ENCODE measurements at places on chromosomes 12 and 14.

DNA sequence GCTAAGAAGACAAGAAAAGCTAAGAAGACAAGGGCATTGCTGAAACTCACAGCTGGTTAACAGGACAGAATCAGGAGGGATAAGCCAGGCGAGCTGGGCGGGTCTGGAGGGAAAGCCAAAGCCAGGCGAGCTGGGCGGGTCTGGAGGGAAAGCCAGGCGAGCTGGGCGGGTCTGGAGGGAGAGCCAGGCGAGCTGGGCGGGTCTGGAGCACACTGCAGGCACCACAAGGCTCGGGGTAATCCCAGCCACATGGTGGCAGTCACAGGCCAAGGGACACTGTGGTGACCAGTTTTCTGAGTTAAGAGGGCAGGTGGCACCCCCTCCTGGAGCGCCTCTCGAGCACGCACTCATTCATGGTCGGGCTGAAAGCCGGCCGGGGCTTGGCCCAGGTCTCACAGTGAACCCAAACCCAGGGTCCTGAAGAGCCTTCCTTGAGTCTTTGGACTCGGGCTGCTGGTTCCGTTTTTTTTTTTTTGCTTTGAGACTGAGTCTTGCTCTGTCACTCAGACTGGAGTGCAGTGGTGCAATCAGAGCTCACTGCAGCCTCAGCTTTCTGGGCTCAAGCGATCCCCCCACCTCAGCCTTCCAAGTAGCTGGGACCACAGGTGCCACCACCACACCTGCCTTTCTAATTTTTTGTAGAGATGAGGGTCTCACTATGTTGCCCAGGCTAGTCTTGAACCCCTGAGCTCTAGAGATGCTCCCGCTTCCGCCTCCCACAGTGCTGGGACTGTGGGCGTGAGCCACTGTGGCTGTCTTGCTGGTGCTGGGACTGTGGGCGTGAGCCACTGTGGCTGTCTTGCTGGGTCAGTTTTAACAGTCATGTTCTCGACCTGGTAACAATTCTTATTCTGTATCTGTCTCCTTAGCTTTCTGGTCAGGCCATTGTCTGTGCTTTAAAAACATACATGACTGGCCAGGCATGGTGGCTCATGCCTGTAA, 40.2 kb downstream of the HSP90AA1 start:
- no peak overlapping the region for H3K4me3 ChIP-seq
- H3K4me1 ChIP-seq, result no peaks in the 10 kb centered on the region
- H3K27ac ChIP-seq, result no peak overlapping the region
- no peaks in the 10 kb centered on the region for H3K27me3 ChIP-seq

DNA sequence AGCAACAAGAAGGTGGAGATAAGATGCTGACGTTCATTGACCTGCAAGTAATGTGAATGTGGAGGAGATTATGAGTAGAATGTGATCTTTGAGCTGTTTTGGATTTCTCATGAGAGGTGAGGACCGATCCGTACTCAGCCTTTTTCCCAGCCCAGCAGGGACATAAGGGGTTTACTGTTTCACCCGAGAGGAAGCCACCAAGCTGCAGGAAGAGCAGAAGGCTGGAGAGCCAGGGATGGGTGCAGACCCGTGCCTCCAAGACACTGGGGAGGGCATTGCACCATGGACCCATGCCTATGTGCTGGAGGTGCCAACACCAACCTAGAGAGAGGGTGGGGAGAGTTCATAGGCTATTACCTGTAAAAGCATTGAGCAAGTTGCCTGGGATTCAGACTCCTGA, 206.0 kb upstream of the DIO3 start:
- no peak for DNase-seq
- H3K36me3 ChIP-seq, result no peaks in the 10 kb centered on the region
- no peak overlapping the region for H3K4me3 ChIP-seq
- no peaks in the 10 kb centered on the region for H3K4me1 ChIP-seq

DNA sequence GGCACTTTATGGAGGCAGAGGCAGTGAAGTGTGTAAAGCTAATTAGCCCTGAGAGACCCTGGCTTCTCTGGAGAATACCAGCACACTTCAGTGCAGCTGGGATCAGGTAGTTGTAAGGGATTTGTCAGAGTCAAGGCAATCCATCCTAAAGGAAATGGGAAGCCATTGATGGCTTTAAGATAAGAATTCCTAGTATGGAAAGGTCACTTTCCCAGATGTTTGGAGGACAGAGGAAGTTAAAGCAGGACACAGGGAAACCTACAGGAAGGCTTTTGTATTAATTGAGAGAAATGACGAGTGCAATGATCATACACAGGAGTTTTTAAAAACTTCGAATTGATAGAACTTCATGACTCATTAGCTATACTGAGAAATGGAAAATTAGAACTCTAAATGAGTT, 254.4 kb downstream of the SLC16A7 start:
- no peak for DNase-seq
- no peaks in the 10 kb centered on the region for H3K27me3 ChIP-seq
- H3K36me3 ChIP-seq, result no peaks in the 10 kb centered on the region
- no peak overlapping the region for H3K27ac ChIP-seq

DNA sequence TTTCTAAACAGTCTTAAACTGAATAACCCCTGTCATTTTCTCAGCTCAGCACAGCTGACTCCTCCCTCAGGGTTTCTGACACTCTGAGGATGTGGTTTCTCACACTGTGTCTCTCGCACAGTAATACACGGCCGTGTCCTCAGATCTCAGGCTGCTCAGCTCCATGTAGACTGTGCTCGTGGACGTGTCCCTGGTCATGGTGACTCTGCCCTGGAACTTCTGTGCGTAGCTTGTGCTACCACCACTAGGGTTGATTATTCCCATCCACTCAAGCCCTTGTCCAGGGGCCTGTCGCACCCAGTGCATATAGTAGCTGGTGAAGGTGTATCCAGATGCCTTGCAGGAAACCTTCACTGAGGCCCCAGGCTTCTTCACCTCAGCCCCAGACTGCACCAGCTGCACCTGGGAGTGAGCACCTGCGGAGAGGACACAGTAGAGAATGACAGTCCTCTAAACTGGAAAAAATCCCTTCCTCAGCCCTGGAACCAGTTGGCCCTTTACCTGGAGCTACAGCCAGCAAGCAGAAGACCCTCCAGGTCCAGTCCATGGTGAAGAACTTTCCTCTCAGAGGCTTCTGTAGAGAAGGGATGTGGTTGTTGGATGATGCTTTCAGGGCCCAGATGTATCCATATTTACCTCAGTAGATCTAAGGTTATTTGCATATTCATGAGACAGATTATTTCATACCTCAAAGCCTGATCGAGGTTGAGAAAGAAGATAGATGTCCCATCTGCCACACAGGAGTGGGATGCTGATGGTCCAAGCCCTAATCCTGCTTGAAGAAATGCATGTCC, 984.8 kb downstream of the TMEM121 start:
- H3K27me3 ChIP-seq, result peaks cover 82% of the 10 kb centered on the region
- H3K27ac ChIP-seq, result no peak overlapping the region
- no peaks in the 10 kb centered on the region for H3K4me1 ChIP-seq
- DNase-seq, result no peak
